MM.1S (cell line): ENCODE measurements at places on chromosomes 5 and 9.

- H3K27me3 ChIP-seq, result no peaks in the 10 kb centered on the region
- no peak overlapping the region for H3K27ac ChIP-seq
- H3K4me1 ChIP-seq, result no peaks in the 10 kb centered on the region
- DNase-seq, result no peak
- H3K36me3 ChIP-seq, result no peaks in the 10 kb centered on the region
- no peak overlapping the region for H3K4me3 ChIP-seq
These were observed 508.1 kb downstream of the ZNF608 start for GRCh38 chr5:124238350-124238749.

DNA sequence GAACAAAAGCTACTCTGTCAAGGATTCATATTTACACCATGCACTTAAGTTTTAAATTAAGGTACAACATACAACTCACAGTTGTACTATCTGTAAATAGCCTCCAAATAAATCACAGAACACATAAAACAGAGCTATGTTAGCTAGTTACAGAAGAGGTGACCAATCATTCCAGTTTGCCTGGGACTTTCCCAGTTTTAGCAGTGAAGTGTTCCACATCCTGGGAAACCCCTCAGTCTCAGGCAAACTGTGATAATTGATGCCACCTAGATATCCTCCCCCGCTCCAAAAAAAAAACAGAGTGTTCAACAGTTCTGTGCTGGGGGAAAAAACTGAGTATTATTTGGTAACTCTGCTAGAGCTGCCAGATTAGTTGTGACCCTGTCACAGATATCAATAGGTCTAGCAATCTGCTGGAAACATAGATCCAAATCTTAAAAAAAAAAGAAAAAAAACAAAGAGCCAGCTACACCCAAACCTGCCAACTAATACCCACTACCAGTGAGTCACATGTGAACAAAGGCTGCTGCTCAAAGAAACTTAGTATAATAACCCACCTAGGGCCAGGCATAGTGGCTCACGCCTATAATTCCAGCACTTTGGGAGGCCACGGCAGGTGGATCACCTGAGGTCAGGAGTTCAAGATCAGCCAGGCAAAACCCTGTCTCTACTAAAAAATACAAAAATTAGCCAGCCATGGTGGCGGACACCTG lies 5.7 kb downstream of the TBCA start:
- no peaks in the 10 kb centered on the region for H3K27me3 ChIP-seq
- 0 out of 2 replicates have a peak, but pooled peaks cover 3% of the 10 kb centered on the region for H3K4me1 ChIP-seq

- no peak for DNase-seq
- H3K4me1 ChIP-seq, result no peaks in the 10 kb centered on the region
- no peaks in the 10 kb centered on the region for H3K36me3 ChIP-seq
- no peak overlapping the region for H3K27ac ChIP-seq
- H3K4me3 ChIP-seq, result no peak overlapping the region
These were observed 558.5 kb upstream of the ZNF462 start for GRCh38 chr9:106304401-106304920.

- peaks cover 22% of the 10 kb centered on the region for H3K4me1 ChIP-seq
- no peaks in the 10 kb centered on the region for H3K27me3 ChIP-seq
- H3K36me3 ChIP-seq, result no peaks in the 10 kb centered on the region
- H3K27ac ChIP-seq, result no peak overlapping the region
- no peak for DNase-seq
- H3K4me3 ChIP-seq, result no peak overlapping the region
These were observed 8.5 kb downstream of the SNAPC3 start for GRCh38 chr9:15430920-15431844.

DNA sequence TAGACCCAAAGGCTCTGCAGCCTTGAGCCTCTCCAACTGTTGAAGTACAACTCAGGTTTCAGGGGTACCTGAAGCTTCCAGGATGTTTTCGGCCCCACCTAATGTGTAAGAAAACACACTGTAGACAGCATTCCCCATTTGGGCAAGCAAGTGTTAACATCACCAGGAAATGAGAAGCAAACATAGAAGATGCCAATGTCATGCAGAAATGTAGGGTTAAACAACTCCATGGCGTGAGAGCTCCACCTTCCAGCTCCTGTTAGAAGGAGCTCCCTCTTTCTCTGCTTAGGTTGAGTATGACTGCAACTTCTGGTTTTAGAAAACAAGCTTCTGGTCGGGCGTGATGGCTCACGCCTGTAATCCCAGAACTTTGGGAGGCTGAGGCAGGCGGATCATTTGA lies 31.0 kb upstream of the DENND1A start:
- H3K4me3 ChIP-seq, result no peak overlapping the region
- no peak overlapping the region for H3K27ac ChIP-seq
- no peak for DNase-seq
- H3K27me3 ChIP-seq, result no peaks in the 10 kb centered on the region
- no peaks in the 10 kb centered on the region for H3K36me3 ChIP-seq

GRCh38 chr9:110124439-110124838 lies 83.5 kb downstream of the C9orf152 start:
- no peak overlapping the region for H3K27ac ChIP-seq
- H3K4me1 ChIP-seq, result 0 out of 2 replicates have a peak, but pooled peaks cover 5% of the 10 kb centered on the region
- H3K36me3 ChIP-seq, result no peaks in the 10 kb centered on the region; the same call in 1 of the 2 replicates
